ENCODE measurements at places on chromosomes 3 and 15.

- no peaks in the 10 kb centered on the region for H3K36me3 ChIP-seq
- H3K4me3 ChIP-seq = no peak overlapping the region
- no peak overlapping the region for H3K27ac ChIP-seq
- DNase-seq = no peak
- H3K4me1 ChIP-seq = peaks cover 40% of the 10 kb centered on the region
Measured at GRCh38 chr3:72657666-72658065, 190.6 kb downstream of the SHQ1 start.

- DNase-seq = no peak
- no peak overlapping the region for H3K27ac ChIP-seq
- peaks cover 34% of the 10 kb centered on the region for H3K36me3 ChIP-seq
- no peaks in the 10 kb centered on the region for H3K4me1 ChIP-seq
- H3K4me3 ChIP-seq = no peak overlapping the region
Measured at GRCh38 chr3:107791450-107791849, 268.7 kb downstream of the BBX start.

DNA sequence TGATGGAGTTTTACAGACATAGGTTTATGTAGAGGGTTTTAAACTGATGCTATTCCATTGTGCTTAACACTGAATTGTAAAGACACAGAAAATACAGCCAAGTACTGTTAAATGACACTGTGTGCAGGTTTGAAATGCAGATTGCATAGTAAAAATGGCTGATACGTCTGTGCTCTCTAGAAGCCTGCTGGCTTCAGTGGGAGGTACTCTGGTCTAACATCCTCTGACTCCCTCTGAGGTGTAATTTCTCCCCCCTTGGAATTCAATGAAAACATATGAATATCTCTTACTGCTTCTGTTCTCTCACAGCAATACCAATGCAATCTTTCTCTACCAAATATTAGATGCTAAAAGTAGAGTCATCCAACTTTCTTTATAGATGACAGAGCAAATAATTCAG is 176.6 kb downstream of the SLC9A9 start:
- no peak overlapping the region for H3K27ac ChIP-seq
- H3K4me3 ChIP-seq = no peak overlapping the region
- no peaks in the 10 kb centered on the region for H3K36me3 ChIP-seq

DNA sequence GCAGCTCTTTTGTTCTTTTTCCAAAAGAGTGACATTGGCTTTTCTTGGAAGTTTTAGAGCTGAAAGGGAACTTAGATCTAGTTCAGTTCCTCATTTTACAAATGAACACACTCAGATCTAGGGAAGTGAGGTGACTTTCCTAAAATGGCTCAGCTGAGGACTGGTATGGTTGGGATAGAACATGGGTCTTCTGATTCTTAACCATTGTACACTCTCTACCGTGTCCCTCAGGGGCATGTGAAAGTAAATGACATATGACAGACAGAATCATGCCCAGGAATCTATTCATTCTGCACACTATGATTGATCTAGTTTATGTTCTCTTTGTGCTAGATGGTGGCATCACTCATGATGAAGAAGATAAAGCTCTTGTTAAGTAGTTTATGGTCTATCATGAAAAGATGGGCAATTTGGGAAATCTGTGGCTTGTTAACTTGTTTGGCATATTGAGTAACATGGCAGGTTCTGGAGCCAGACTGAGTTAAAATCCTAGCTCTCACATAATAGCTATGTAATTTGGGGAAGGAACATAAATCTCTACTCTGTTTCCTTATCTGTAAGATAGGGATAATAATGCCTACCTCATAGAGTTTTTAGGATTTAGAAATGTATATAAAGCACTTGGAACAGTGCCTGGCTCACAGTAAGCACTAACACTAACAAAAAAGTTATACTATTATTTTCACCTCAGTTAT is 30.9 kb downstream of the UBE2E1 start:
- peaks cover 25% of the 10 kb centered on the region for H3K4me1 ChIP-seq
- H3K27me3 ChIP-seq = no peaks in the 10 kb centered on the region
- DNase-seq = no peak
- no peaks in the 10 kb centered on the region for H3K36me3 ChIP-seq

GRCh38 chr15:84714821-84715220 is 1.1 kb downstream of the SEC11A start:
- peaks cover 26% of the 10 kb centered on the region for H3K4me1 ChIP-seq
- peak overlapping the region; percentile 88 for H3K27ac ChIP-seq
- no peaks in the 10 kb centered on the region for H3K27me3 ChIP-seq

DNA sequence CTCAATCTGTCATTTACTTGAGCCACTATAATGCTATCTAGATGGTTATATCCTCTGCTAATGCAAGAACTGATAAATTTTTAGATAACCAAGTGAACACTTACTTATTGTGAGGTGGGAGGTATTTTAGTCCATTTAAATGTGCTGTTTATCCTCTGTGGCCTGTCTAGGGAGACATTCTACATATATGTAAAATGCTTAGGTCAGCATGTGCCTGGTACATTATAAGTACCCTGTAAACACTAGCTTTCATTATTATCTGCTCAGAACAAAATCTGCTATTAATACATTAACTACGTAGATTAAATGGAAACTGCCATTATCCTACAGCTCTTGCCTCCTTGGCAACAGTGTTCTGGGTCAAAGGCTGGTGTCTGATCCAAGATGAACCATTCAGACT is 41.8 kb upstream of the MAPKBP1 start:
- no peaks in the 10 kb centered on the region for H3K27me3 ChIP-seq
- no peak overlapping the region for H3K4me3 ChIP-seq
- DNase-seq = no peak
- peaks cover 53% of the 10 kb centered on the region for H3K36me3 ChIP-seq

- DNase-seq = no peak
- no peaks in the 10 kb centered on the region for H3K27me3 ChIP-seq
- H3K4me3 ChIP-seq = peak overlapping the region; percentile 7
Measured at GRCh38 chr3:69746119-69746518, 6.9 kb downstream of the MITF start.

- H3K36me3 ChIP-seq = no peaks in the 10 kb centered on the region
- H3K27me3 ChIP-seq = no peaks in the 10 kb centered on the region
- H3K27ac ChIP-seq = no peak overlapping the region
- DNase-seq = no peak
Measured at GRCh38 chr3:69266585-69266984, 119.3 kb downstream of the FRMD4B start.

GRCh38 chr3:5390936-5391625 is 203.6 kb downstream of the EDEM1 start:
- no peak for DNase-seq
- no peaks in the 10 kb centered on the region for H3K36me3 ChIP-seq
- no peak overlapping the region for H3K27ac ChIP-seq
- H3K4me1 ChIP-seq = peaks cover 4% of the 10 kb centered on the region
- no peak overlapping the region for H3K4me3 ChIP-seq

DNA sequence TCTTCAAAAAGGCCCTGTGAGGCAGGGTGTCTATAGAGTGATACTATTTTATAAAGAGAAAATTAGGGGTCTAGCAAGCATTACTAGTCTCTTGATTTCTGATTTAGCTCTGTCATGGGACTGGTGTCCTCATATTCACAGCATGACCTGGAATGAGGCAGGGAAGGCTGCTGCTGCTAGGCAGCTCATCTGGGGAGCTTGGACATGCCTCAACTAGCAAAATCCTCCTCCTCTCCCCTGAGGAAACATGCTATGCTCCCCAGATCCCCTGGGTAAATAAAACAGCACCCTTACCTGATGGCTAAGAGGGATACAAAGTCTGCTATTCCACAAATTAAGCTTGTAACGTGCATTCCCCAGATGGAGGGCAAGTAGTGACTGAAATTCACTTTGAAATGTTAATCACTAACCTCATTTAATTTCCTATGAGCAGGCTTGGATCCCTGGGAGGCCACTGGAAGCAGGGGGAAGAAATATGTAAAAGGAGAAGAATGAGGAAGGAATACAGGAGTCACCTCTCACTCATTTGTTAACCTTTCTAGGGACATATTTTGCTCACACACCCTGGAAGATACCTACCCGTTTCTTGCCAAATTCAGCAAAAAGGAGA is 709.4 kb downstream of the SQOR start:
- no peaks in the 10 kb centered on the region for H3K4me1 ChIP-seq
- H3K27me3 ChIP-seq = no peaks in the 10 kb centered on the region
- no peak overlapping the region for H3K27ac ChIP-seq
- DNase-seq = no peak
- H3K36me3 ChIP-seq = no peaks in the 10 kb centered on the region

- no peaks in the 10 kb centered on the region for H3K36me3 ChIP-seq
- no peak overlapping the region for H3K27ac ChIP-seq
- H3K4me3 ChIP-seq = no peak overlapping the region
- no peaks in the 10 kb centered on the region for H3K27me3 ChIP-seq
Measured at GRCh38 chr3:16538507-16538906, 25.0 kb upstream of the RFTN1 start.

DNA sequence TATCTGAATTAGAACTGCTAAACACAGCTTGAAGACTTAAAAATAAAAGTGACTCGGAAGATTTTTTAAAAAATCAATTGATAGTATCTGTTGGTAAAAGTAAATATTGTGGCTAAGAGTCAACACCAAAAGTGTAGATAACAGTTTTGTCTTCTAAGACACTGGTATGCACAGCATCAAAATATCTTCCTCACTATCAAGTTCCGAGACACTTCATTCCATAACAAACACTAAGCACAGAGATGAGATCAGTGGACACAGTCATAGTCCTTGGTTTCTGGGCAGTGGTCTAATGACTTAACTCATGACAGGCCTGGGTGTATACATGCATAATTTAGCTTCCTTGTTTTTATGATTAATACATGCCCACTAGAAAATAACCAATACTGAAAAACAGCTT is 63.2 kb downstream of the PXYLP1 start:
- peak overlapping the region; percentile 30 for H3K4me3 ChIP-seq
- H3K4me1 ChIP-seq = peaks cover 5% of the 10 kb centered on the region
- DNase-seq = no peak
- no peak overlapping the region for H3K27ac ChIP-seq
- H3K36me3 ChIP-seq = peaks cover 5% of the 10 kb centered on the region
- no peaks in the 10 kb centered on the region for H3K27me3 ChIP-seq
